A549 treated with CORT108297 at 1 μM for 4 hours (cell line): ENCODE measurements at places on chromosomes 5 and 9. TPM values are rescaled to one million over a fixed set of nuclear protein-coding genes. Genes with fewer than 3 reads are reported as not detected.

COL23A1 gene
- total RNA-seq, result not detected in 5 replicates

CXXC5 gene
- total RNA-seq, result 18.5 to 26.9 TPM (median 22.9 TPM) in 5 replicates

ABCA2 gene
- total RNA-seq, result 20.4 to 30.4 TPM (median 27.8 TPM) in 5 replicates

SPINK6 gene
- 0.21 to 0.65 TPM (median 0.29 TPM) in 4 of 5 replicates, not detected in the other for total RNA-seq

RNF180 gene
- total RNA-seq, result 0.30 to 0.46 TPM (median 0.39 TPM) in 5 replicates

SEMA5A gene
- total RNA-seq, result not detected in 5 replicates

GDNF gene
- 0.02 to 0.06 TPM (median 0.04 TPM) in 4 of 5 replicates, not detected in the other for total RNA-seq

PCDHB3 gene
- 0.06 to 1.8 TPM (median 0.06 TPM) in 3 of 5 replicates, not detected in the others for total RNA-seq

S1PR3 gene
- total RNA-seq, result 39.8 to 49.2 TPM (median 43.0 TPM) in 5 replicates

SMIM33 gene
- total RNA-seq, result not detected in 5 replicates

ELOVL7 gene
- 9.0 to 14.3 TPM (median 11.7 TPM) in 5 replicates for total RNA-seq

SLC34A3 gene
- total RNA-seq, result 0.07 to 0.14 TPM (median 0.10 TPM) in 4 of 5 replicates, not detected in the other

PCDHB5 gene
- 1.2 to 1.8 TPM (median 1.6 TPM) in 5 replicates for total RNA-seq

SLC45A2 gene
- 0.05 TPM in 1 of 5 replicates, not detected in the others for total RNA-seq
